ENCODE measurements at places on chromosomes 7 and 10.

DNA sequence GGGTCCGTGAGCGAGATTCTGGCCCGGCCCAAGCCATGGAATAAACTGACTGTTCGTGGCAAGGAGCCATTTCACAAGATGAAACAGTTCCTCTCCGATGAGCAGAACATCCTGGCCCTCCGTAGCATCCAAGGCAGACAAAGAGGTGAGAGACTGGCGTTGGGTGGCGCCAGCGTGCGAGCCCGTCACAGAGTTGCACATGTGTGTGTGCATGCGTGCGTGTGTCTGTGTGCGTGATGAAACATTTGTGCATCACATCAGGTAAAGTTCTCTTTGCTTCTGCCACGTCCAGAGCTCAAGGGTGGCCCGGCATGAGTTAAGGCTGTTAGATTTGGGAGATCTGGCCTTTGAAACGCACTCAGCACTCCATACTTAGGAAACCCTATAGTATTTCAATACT lies 89.5 kb upstream of the SH2B2 start:
- DNase-seq: no peak

DNA sequence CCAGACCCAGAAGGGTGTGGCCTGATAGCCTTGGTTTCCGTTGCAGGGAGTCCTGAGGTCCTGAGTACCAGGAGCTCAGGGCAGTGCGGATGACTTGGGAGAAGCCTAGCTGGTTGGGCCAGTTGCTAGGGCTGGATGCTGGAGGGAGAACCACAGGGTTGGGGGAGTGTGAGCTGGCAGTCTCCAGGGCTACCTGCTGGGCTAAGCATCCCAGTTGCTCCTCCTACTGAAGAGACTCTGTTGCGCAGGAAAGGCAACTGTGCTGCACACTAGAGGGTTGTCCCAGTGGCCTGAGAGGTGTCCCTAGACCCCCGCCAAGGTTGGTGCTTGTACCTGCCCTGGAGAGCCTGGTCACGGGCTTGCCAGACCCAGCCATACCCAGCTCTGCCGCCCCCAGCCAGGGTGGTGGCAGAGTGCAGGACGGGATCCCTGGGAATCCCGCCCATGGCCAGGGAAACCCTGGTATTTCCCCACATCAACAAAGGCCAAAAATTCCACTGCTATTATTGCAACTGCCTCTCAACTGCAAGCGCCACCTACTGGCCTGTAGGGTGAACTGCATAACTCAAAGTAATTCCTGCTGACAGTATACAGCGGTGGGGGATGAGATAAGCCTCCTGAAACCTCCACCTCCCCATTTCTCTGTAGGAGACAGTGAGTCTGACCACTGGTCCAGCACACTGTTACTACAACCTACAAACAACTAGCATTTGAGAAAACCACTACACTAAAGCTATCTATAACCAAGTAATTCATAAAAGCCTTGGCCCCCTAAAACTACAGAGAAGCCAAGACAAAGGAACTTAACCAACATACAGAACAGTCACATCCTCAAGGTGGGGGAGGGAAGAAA lies 67.6 kb upstream of the DDC start:
- DNase-seq: peak; percentile 21

- DNase-seq: no peak
Observed at GRCh38 chr7:114622221-114622620, 207.6 kb downstream of the FOXP2 start.

DNA sequence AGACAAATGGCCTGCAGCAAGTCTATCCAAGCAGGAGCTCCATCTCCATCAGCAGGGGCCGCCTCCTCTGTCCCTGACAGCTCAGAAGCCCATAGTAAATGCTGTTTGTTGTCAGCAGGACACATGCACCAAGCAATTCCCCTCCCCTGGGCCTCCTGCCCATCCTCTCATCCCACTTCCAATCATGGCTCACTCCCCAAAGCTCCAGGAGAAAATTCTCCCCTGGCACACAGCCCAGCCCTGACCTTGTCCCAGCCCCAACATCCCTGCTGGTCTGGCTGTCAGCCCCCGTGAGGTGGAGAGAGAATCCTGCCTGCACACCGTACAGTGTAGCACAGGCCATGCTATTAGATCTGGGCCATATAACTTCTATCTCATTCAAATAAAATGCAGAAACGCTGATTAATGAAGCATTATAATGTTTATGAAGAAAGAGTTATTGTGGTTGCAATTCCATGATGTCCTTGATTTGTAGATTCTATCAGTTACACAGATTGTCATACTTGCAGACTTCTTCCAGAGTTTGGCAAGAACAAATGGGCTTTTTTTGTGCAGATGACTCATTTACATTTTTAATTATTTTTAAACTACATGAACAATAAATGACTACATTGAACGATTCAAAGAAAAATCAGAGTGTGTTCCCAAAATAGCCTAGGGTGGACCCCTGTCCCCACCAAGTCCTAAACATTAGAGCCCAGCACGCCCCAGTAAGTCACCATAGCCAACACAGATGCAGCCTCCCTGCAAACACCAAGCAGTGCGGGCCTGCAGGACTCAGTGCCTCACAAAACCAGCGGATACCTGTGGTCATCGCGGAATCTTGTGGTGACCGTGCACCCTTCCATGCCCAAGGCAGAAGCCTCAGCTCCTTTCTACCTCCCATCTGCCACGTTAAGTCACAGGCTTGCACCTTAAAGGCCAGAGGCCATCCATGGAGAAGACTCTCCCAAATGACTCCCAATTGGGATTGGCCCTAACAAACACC lies 70.1 kb downstream of the COBL start:
- peak; percentile 97 for DNase-seq

DNA sequence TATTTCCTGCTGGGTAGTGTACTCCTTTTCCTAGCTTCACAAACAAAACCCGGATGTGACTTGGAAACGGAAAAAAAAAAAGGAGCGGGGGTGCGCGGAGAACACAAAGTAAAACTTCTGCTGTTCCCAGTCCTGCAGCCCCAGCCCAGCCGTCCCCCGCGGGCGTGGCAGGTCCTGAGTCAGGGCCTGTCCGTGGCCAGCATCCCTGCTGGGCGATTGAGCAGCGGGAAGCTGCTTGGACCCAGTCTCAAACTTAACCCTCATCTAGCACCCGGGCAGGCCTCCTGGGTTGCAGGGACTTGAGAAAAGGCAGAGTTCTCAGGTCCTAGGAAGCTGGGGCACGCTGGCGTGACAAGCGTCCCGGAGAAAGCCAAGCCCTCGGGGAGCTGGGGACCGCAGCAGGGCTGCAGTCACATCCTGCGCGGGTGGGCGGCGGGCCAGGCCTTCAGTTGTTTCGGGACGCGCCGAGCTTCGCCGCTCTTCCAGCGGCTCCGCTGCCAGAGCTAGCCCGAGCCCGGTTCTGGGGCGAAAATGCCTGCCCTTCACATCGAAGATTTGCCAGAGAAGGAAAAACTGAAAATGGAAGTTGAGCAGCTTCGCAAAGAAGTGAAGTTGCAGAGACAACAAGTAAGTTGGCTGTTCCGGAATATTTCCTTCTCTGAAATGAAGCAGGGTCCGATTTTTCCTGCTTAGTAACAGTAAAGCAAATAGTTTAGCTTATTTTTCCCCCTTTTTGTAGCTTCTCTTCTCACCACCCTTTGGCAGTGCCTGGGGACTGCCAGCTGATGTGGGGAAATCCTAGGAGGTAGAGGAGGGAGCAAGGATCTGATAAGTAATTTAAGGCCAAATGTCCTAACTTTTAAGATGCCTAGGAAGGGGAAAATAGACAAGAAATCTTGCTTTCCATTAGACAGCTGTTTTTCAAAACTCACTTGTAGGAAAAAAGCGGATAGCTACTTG lies at the start of gene GNG11:
GNG11 (plus strand) TSS at position 129 of the 960 bp plus-strand sequence; CDS start at position 532, 403 bp downstream.
- peak; percentile 7 for DNase-seq
